T-helper 1 cell treated with Interleukin-12 subunit alpha and Interleukin-12 subunit beta and Interleukin-4 antibody, amounts not matched to agents 30 ng/mL and 1 ng/mL, for 36 hours (primary cell): ENCODE measurements at places on chromosomes 2 and 18. TPM values are rescaled to one million over a fixed set of nuclear protein-coding genes. Genes with fewer than 3 reads are reported as not detected.

The DYNAP gene
- total RNA-seq: not detected in 2 replicates

The RGPD3 gene
- total RNA-seq: 0.32 and 0.37 TPM in 2 replicates

The SPHKAP gene
- not detected in 2 replicates for total RNA-seq

The IFIH1 gene
- 90.5 and 94.0 TPM in 2 replicates for total RNA-seq

The GMPPA gene
- total RNA-seq: 54.0 and 55.0 TPM in 2 replicates

The CAPG gene
- 181 and 216 TPM in 2 replicates for total RNA-seq

The DNAH7 gene
- total RNA-seq: 0.05 TPM in 1 of 2 replicates, not detected in the other

The CABYR gene
- 0.74 and 1.2 TPM in 2 replicates for total RNA-seq
